DMS153 (cell line): ENCODE measurements at places on chromosomes 12 and 14.

- DNase-seq, result no peak
These were observed 77.6 kb downstream of the TMEM132D start for GRCh38 chr12:129826273-129826672.

DNA sequence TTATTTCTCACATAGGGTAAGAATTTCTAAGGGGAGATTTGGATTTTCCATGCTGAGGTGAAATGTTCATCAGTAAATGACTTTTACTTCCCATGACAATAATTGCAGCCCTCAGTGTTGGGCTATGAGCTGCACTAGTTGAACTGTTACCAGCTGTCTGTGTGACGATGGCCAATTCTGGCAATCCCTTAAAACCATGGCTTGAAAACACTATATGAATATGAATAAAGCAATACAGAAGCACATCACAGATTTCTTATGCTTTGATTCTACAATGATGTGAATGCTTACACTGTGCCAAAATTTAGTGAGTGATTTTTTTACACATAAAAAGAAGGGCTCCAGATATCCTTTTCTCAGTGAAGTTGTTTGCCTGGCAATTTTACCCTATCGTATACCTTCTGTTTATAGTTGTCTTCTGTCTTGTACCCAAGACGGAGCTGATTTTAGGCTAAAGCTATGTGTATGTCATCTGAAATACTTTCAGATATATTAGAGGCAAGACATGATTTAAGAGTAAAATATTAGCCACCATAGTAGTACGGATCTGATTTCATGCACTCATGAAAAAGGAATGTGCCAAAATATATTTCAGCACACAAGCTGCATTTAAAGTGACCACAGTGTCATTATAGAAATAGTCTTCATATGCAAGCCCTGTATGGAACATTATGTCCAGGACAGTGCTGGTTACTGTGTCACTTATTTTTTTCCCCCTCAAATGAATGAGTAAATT is 52.0 kb downstream of the SLC38A4 start:
- no peak for DNase-seq

- DNase-seq, result no peak
These were observed 10.4 kb downstream of the ASB2 start for GRCh38 chr14:93965946-93966474.

DNA sequence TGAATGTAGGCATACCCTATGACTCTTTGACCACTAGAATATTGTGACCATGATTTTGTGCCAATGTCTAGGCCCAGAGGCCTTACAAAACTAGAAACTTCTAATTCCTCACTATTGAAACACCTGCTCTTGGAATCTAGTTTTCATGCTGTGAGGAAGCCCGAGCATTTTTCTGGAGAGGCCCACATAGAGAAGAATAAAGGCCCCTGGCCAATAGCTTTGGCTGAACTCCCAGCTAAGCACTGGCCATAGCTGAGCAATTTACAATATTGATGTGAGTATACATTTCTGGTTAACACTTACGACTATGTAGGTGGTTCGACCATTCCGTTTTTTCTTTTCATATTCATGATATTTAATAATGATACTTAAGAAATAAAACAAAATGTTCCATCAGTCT is 190.3 kb downstream of the KCNH5 start:
- no peak for DNase-seq

- DNase-seq, result no peak
These were observed 21.8 kb upstream of the WDR20 start for GRCh38 chr14:102117852-102118251.

DNA sequence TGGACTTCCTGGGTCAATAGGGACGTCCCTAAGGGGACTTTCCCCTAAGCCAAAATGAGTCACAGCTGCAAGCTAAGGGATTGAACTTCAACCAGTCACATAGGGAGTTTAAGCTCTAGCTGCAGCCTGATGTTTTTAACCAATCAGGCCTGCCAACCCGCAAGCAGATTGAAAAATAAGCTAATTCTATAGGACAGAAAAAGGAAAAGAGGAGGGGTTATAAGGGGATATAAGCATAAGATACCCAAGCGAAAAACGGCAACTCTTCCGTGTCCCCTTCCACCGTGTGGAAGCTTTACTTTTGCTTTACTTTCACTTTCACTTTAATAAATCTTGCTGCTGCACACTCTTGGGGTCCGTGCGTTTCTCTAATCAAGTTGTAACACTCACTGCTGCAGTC is 24.4 kb downstream of the ATP23 start:
- DNase-seq, result no peak
